ENCODE measurements at places on chromosomes 7 and 10.

DNA sequence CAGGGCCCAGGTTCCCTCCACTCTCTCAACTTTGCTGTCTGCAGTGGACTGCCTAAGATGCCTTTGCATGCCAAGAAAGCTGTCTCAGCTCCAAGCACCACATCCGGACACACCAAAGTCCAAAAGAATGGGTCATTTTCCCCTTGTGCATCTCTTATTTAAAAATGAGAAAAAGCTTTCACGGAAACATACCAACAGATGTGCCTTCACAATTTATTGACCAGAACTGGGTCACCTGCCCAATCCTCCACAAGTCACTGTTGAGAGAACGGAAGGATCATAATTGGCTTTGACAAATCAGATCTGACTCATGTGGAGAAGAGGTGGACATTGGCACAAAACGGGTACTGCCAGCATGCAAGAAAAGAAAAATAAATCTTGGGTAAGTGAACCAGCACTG lies 258.3 kb downstream of the SNX13 start:
- DNase-seq, result no peak

DNA sequence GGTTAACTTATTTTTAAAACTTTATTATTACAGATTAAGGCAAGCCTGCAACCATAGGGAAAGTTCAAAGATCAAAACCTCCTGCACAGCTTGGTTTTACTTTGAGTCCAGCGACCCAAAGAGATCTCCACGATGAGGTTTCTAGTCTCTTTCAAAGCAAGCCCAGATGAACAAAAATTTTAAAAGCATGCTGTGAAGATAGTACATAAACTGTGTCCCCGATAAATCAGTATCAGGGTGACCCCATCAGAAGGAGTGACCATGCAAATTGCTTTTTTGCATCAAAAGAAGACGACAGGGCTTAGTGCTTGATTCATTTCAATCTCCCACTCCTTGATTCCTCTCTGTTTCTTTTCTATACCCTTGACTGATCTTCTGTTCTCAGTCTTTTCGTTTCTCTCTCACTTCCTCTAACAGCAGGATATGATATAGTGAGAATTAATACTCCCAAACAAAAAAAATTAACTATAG lies 16.0 kb upstream of the DNTT start:
- DNase-seq, result no peak

GRCh38 chr10:116431598-116431997 lies 4.0 kb downstream of the PNLIPRP3 start:
- DNase-seq, result no peak

- no peak for DNase-seq
These were observed 602.8 kb downstream of the KCNMA1 start for GRCh38 chr10:77034795-77035194.

DNA sequence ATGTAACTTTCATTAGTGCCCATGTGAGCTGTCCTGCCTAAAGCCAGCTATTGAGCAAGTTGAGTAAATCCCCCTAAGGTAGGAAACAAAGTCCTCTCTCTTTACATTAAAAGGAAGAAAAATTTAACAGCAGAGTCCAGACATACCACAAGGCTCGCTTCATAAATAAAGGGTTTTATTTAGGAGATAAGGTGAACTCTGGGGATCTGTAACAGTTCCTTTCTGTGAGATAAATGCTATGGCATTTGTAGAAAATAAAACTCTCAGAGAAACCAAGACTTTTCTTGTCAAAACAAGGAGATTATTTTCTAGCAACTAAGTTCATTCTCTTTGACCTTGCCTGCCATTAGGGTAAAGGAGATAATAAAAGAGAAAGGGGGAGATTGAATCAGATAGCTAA lies 32.3 kb upstream of the LYZL1 start:
- no peak for DNase-seq

GRCh38 chr7:122951006-122951405 lies 44.5 kb downstream of the TAS2R16 start:
- DNase-seq, result no peak

- DNase-seq, result no peak
These were observed 231.6 kb upstream of the IGFBP3 start for GRCh38 chr7:46152696-46153095.

- no peak for DNase-seq
These were observed 700.9 kb downstream of the GRID1 start for GRCh38 chr10:85665681-85666080.

DNA sequence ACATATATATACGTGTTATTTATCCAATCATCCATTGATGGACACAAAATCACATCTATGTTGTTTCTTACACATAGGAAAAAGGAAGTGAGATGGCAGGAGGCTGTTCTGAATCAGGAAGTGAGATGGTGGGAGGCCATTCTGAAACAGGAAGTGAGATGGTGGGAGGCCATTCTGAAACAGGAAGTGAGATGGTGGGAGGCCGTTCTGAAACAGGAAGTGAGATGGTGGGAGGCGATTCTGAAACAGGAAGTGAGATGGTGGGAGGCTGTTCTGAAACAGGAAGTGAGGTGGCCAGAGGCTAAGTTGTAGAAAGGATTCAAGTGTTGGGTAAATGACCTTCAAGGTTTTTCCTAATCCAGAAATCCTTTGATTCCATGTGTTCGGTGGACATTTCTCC lies 921.5 kb downstream of the TYW1 start:
- DNase-seq, result no peak

DNA sequence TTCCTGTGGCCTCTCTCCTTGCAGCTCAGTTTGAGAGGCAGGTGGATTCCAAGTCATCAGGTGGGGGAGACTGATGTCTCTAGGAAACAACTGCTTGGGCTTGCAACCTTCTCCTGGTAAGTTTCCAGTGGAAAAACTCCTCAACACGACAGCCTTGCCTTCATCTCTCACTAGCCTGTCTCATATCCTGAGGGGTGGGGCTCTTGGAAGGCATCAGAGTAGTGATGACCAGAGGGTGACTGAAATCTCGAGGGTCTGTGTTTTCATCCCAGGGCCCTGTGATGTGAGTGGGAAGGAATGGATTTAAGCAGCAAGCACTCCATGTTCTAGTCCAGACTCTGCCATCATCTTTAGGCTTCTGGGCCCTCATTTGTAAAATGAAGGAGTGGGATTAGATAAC lies 107.0 kb downstream of the NRP1 start:
- no peak for DNase-seq

DNA sequence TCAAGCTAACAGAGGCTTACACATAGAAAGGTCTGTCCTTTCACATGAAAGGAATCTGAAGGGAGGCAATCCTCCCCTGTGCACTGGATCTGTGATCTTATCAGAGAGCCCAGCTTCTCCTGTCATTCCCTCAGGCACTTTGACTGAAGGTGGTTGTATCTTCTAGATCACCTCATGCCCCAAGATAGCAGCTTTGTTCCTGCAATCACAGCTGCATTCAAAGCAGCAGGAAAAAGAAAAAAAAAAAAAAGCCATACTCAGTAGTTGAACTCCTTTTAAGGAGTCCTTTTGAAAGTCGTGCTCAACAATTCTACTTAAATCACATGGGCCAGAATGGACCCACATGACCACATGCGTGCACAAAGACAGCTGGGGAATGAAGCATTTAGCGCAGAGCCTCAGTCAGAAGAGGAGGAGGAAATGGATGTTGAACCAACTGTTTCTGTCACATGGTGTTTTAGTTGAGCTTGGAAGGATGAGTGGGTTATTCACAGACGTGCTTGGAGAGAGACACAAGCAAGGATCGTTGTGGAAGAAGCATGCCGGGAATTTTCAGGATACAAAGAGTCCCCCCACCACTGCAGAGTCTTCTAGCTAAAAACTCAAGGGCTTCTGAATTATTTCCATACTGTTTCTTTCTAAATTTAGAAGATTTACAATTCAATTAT lies 13.0 kb upstream of the PFKP start:
- no peak for DNase-seq

- DNase-seq, result no peak
These were observed 17.6 kb downstream of the IFIT5 start for GRCh38 chr10:89431977-89432376.

DNA sequence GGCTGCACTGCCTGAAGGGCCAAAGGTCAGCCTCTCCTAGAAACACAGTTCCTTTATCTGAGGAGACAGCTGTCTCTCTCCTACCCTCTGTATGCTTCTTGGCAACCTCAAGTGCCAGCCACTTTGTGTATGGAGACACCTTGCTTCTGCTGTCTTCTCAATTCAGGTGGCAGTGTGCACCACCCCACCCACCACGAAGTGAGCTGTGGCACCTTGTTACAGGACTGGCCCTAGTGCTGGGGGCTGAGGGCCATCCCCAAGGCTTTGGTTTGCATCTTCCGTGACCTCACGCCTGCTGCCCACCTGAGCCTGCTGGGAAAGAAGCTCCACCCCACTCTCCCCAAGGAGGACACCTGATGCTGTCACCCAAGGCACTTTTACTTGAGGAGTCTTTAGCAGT lies 47.1 kb upstream of the LRRC4 start:
- no peak for DNase-seq

DNA sequence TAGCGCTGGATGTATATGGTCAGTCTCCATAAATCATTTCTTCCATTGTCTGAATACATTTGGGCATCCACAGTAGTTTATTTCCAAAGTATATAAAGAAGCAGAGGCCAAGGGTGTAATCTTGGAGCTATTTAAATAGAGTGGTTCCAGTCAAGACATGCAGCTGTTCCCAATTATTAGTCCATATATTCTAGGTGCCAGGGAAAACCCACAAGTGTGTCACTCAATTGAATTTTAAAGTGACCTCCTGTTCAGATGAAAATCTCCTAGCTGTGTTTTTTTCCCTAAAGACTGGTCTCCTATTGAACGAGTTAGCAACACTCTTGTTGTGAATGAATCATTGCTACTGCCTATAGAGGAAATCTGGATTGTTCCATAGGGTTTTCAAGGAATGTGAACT lies 260.2 kb upstream of the BMPER start:
- no peak for DNase-seq

DNA sequence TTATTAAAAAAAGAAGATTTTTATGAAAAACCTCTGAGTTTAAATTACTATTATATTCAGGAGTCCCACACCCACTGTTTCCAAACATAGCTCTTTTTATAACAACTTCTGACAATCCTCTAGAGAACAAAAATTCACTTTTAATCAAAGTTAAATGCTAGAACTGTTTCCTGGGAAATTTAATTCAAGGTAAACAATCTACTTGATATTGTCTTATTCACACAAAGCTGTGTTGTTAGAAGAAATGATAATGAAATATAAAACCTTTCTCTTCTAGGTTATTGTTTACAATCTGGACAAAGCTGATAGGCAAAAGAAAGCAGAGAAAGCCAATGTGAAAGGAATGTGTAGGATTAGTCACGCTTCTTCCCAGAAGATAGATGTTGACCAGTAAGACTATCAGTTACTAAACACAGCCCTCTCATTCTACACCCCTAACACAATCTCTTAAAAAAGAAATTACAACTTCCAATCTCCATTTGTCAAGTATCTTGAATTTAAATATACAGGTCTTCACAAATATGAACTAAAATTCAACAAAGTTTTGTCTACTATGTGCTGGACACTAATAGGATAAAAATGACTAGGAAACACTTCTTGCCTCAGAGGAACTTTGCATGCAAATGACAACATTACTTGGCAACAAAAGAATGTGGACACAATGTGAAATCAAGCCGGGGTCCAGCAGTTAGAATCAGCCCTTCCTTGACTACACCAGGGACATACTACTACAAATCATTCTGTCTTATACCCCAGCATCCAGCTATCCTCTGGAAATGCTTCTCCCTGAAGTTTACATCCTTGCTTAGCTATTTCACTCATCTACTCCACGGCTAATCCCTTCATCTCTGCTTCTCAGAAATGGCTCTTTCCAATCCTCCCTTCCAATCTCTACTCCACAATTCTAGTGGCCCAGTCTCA lies 123.7 kb downstream of the IMMP2L start:
- no peak for DNase-seq

GRCh38 chr7:94205529-94205928 lies 189.2 kb upstream of the COL1A2 start:
- DNase-seq, result no peak

GRCh38 chr7:24283897-24284698 lies at the start of gene NPY:
Gene NPY (plus strand): TSS chr7:24284190. CDS start chr7:24285241, 1,051 bp downstream.
- DNase-seq, result no peak

DNA sequence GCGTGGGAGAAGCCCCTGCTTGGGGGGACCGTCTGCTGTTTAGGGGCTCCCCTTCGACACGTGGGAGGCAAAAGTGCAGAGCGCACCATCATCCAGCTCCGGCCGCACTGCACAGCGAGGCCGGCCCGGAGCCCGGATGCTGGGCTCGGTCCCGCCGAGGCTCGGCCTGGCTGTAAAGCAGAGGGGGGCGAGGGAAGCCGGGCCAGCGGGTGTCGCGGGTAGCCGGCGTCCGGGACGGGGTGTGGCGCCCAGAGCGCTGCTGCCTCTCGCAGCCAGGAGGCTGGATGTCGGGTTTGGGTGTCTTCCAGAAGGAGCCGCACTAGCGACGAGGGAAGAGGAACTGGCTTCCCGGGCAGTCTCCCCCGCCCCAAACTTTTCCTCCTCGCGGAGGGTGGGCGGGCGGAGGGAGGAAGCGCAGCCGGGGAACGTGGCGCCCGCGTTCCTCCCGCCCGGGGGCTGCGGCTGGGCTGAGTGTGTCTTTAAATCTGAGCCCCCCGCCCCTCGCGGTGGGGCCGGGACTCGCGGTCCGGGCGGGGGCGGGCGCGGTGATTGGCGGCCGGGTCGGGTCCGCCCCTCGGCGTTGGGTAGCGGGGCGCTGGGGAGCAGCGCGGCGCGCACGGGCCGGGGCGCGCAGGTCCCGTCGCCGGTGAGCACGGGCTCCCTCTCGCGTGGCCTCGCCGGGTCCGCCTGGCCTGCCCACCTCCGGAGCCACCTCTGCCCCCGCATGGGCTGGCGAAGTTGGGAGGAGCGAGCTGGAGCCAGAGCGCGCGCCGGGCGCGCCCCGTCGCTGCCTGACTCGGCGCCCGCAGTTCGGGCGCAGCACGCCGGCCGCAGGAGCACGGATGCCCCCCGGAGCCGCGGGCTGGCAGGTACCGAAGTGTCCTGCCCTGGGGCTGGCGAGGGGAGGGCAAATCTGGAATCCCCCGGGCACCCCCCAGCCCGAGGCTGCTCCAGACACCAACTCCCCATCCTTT lies at the start of gene PALD1:
Gene PALD1, plus strand, starts transcription at position 577 of the 974 bp plus-strand sequence. CDS start 47,185 bp downstream, outside the sequence.
- no peak for DNase-seq

DNA sequence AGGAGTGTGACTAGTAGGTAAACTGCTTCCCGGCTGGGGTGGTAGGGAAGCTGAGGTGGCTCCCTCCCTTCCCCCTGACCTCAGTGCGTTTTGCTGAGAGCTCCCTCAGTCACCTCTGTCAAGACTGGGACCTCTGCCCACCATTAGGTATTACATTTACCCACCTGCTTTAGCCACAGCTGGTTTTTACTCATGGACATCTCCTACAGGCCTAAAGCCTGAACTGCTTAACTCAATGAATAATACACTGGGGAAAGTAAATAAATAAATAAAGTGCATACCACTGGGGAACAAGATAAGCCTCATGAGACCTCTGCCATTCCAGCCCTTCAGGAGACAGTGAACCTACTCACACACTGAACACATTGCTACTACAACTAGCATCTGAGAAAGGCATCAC lies 38.9 kb upstream of the CDK13 start:
- no peak for DNase-seq

Measured in anterior cingulate cortex (tissue), 58 donors.